Naive thymus-derived CD8-positive, alpha-beta T cell (primary cell): ENCODE measurements at places on chromosomes 2 and 18. TPM values are rescaled to one million over a fixed set of nuclear protein-coding genes. Genes with fewer than 3 reads are reported as not detected.
A peak's percentile ranks its signal among the peaks of the same experiment; 100 is the strongest.

- H3K27ac ChIP-seq, result no peak overlapping the region
- H3K4me1 ChIP-seq, result peaks cover 25% of the 10 kb centered on the region
- H3K36me3 ChIP-seq, result peaks cover 3% of the 10 kb centered on the region
- DNase-seq, result no peak
- no peaks in the 10 kb centered on the region for H3K27me3 ChIP-seq
Observed at GRCh38 chr18:62754026-62754425, 38.7 kb downstream of the PHLPP1 start.

The ANKRD30BL gene
- total RNA-seq, result not detected

The ZFP36L2 gene
- 264 TPM for total RNA-seq

- no peaks in the 10 kb centered on the region for H3K27me3 ChIP-seq
- H3K27ac ChIP-seq, result no peak overlapping the region
- DNase-seq, result no peak
- no peak overlapping the region for H3K4me3 ChIP-seq
- no peaks in the 10 kb centered on the region for H3K36me3 ChIP-seq
- no peaks in the 10 kb centered on the region for H3K4me1 ChIP-seq
Observed at GRCh38 chr2:142875652-142876051, 1.8 kb upstream of the KYNU start.

GRCh38 chr2:224883700-224884099, 158.6 kb downstream of the DOCK10 start:
- H3K27ac ChIP-seq, result peak overlapping the region; percentile 47
- H3K4me3 ChIP-seq, result no peak overlapping the region

DNA sequence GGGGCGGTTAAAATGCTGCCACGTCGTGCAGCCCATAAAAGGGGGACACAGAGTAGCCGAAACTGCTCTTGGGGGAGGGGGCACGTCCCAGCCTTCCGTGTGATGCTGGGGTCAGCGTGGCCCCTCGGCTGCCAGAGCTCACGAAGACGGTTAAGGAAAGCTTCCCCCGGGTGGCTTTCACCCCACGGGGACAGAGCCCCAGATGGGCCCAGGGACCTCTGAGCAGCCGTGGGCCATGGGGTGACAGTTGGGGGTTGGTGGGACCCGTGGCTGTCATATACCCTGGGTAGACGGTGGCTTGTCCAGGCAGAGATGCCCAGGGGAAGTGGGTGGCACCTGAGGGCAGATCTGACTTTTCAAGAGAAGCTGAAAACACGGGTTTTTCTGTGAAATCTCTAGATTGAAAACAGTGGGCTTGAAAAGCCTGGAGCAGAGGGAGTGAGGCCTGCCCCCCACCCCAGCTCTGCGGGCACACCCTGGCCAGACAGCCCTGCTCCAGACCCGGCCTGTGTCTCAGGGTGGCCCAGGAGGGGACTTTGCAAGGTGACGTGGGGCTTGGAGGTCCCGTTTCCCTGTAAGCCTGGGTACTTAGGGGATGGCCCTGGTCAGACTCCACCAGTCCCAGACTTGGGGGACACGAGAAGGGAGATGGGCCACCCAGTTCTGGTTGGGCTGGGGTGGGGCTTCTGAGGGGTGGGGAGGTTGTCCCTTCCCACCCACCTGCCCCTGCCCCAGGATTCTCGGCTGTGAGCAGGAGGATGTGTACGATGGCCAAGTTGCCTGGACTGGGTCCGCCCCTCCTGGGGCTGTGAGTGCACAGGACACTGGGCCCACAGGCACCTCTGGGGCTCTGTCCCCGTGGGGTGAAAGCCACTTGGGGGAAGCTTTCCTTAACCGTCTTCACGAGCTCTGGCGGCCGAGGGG, 652 bp downstream of the NEU4 start:
- H3K27me3 ChIP-seq, result peaks cover 3% of the 10 kb centered on the region
- no peak for DNase-seq
- no peak overlapping the region for H3K4me3 ChIP-seq
- H3K36me3 ChIP-seq, result no peaks in the 10 kb centered on the region
- H3K4me1 ChIP-seq, result peaks cover 4% of the 10 kb centered on the region

DNA sequence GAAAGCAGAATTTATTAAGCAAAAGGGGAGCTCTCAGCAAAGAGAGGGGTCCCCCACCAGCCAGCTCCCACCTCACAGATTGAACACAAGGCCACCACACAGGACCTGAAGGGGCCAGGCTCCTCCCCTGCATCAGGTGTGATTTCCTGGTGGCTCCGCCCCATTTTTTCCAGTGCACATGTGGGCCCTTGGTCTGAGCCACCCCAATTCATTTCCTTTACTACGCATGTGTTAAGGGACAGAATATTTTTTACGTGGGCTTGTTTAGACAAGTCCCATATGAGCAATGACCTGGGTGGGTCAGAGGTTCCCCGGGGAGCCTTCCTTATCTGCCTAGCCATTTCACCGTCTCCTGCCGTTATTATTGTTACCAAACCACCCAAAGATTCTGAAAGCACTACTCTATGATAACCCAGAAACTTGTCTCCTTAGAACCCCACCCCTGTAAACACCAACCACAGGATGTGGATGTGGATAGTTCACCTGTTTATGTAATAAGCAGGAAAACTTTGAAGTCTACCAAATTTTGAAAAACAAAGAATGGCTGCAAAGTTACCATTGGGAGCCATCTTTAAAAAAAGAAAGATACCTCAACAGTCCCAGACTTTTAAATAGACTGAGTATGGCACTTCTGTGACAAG, 191.7 kb downstream of the CD226 start:
- peak overlapping the region; percentile 23 for H3K4me3 ChIP-seq
- peaks cover 6% of the 10 kb centered on the region for H3K36me3 ChIP-seq
- H3K27me3 ChIP-seq, result no peaks in the 10 kb centered on the region
- H3K4me1 ChIP-seq, result peaks cover 48% of the 10 kb centered on the region

DNA sequence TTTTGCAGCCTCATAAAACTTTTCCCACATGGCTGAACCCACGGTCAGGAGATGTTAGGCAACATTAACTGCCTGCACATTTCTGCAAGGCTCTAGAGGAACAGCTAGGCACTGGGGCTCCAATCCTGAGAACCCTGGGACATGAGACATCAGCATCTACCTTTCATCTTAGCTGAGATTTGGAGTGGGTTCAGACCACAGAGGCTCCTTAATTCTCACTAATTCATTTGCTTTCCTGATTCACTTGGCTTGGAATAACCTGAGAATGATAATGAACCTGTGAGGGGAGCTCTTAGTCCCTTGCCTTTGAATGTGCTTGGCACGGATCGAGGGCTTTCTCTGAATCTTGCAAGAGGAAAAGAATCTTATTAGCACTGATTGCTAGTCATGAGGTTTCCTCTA, 266.2 kb downstream of the FIGN start:
- DNase-seq, result no peak
- no peaks in the 10 kb centered on the region for H3K27me3 ChIP-seq
- H3K36me3 ChIP-seq, result no peaks in the 10 kb centered on the region
- H3K27ac ChIP-seq, result no peak overlapping the region
- H3K4me1 ChIP-seq, result no peaks in the 10 kb centered on the region
- no peak overlapping the region for H3K4me3 ChIP-seq

- no peaks in the 10 kb centered on the region for H3K27me3 ChIP-seq
- H3K36me3 ChIP-seq, result no peaks in the 10 kb centered on the region
- no peak for DNase-seq
- H3K27ac ChIP-seq, result no peak overlapping the region
- peaks cover 6% of the 10 kb centered on the region for H3K4me1 ChIP-seq
- H3K4me3 ChIP-seq, result no peak overlapping the region
Observed at GRCh38 chr2:178388287-178388686, 62.7 kb downstream of the PRKRA start.

The HIBCH gene
- 18.5 TPM for total RNA-seq

The LRATD1 gene
- total RNA-seq, result not detected

The PTH2R gene
- total RNA-seq, result not detected

DNA sequence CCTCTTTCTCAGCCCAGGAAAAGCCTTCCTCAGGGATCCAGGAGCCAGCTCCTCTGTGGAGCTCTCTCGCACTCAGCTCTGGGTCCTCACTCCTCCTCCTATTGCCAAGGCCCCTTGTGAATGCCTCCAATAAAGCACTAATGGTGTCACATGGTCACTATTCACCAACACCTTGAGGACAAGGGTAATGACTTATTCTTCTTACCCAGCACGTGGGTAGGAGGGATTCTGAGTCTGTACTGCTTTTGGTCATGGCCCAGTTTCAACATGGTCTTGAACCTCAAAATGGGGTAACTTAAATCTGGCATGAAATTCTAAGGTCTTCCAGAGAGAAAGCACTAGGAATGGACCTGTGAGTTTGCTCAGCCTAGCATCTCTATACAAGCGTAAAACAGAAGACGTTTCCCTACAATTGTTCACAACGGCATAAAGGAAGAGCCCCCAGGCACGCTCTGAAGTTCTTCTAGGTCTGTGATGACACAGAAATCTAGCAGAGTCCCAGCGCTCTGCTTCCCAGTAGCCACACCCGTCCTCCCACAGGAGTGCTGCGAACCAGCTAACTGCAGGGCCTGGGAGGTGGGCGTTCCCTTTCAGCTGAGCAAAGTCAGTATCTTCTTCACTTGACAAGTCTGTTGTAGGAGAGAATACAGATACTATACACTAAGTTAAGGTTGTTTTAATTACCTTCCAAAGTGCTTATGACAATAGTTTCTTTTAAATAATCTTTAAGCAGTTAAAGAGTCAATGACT, 14.6 kb upstream of the KIDINS220 start:
- H3K27ac ChIP-seq, result no peak overlapping the region
- H3K36me3 ChIP-seq, result no peaks in the 10 kb centered on the region
- H3K27me3 ChIP-seq, result peaks cover 11% of the 10 kb centered on the region
- H3K4me3 ChIP-seq, result no peak overlapping the region

The DOCK10 gene
- 165 TPM for total RNA-seq

DNA sequence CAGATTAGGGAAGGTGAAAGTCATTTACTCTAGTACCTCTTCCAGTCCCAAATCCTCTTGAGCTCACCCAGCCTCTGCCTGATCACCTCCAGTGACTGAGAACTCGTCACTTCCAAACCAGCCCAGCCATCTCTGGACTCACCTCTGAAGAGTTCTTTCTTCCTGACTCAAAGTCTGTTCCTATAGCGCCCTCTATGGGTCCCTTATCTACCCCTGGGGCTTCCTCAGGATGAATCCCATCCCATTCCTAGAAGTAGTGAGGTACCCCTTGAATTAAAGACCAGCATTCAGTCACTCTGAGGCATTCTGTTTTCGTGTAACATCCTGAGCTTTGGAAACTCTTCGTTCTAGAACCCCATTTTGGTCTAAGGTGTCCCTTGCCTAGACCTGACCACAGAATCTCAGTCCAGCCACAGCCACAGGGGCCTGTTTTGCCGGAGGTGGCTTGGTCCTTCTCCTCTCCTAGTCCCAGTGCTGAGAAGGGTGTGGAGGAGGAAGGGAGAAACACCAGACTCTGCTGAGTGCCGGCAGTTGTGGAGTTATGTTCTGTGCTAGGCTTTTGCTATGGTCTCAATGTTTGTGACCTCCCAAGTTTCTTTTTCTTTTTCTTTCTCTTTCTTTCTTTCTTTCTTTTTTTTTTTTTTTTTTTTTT, 32.7 kb downstream of the SIX3 start:
- no peak for DNase-seq
- H3K27ac ChIP-seq, result no peak overlapping the region
- peaks cover 2% of the 10 kb centered on the region for H3K27me3 ChIP-seq
- H3K4me3 ChIP-seq, result no peak overlapping the region
- no peaks in the 10 kb centered on the region for H3K36me3 ChIP-seq
- H3K4me1 ChIP-seq, result no peaks in the 10 kb centered on the region

The SERPINB13 gene
- not detected for total RNA-seq

- no peak for DNase-seq
- no peaks in the 10 kb centered on the region for H3K27me3 ChIP-seq
- no peak overlapping the region for H3K4me3 ChIP-seq
- H3K4me1 ChIP-seq, result peaks cover 44% of the 10 kb centered on the region
Observed at GRCh38 chr2:134324947-134325346, 71.1 kb downstream of the MGAT5 start.

The HMSD gene
- total RNA-seq, result not detected

- H3K4me1 ChIP-seq, result no peaks in the 10 kb centered on the region
- no peaks in the 10 kb centered on the region for H3K36me3 ChIP-seq
- peaks cover 8% of the 10 kb centered on the region for H3K27me3 ChIP-seq
- H3K27ac ChIP-seq, result no peak overlapping the region
Observed at GRCh38 chr2:10934979-10935350, 23.2 kb downstream of the KCNF1 start.

The AKAIN1 gene
- total RNA-seq, result not detected

GRCh38 chr2:73283545-73284295, 558 bp downstream of the FBXO41 start:
- peaks cover 27% of the 10 kb centered on the region for H3K4me1 ChIP-seq
- H3K4me3 ChIP-seq, result peak overlapping the region; percentile 89
- peaks cover 6% of the 10 kb centered on the region for H3K36me3 ChIP-seq

- H3K36me3 ChIP-seq, result no peaks in the 10 kb centered on the region
- DNase-seq, result no peak
- no peaks in the 10 kb centered on the region for H3K4me1 ChIP-seq
- no peak overlapping the region for H3K27ac ChIP-seq
- H3K4me3 ChIP-seq, result no peak overlapping the region
Observed at GRCh38 chr2:82740527-82740926, 1718.6 kb downstream of the SUCLG1 start.

The CCDC74B gene
- not detected for total RNA-seq

The ABCB11 gene
- 0.08 TPM for total RNA-seq

The SKOR2 gene
- total RNA-seq, result not detected

The UXS1 gene
- total RNA-seq, result 187 TPM
